Stimulated activated CD8-positive, alpha-beta memory T cell treated with anti-CD3 and anti-CD28 coated beads, Interleukin-7, amount 100 ng/mL, for 48 hours (primary cell): ENCODE measurements at places on chromosomes 3 and 15.

GRCh38 chr3:112773864-112774263, 72.8 kb downstream of the CD200R1L start:
- DNase-seq: no peak

GRCh38 chr3:134685929-134686802, 35.3 kb upstream of the KY start:
- DNase-seq: no peak

- no peak for DNase-seq
Measured at GRCh38 chr3:100500320-100500880, 8.0 kb downstream of the TMEM45A start.

- no peak for DNase-seq
Measured at GRCh38 chr3:179750720-179751328, 98.0 kb downstream of the USP13 start.

GRCh38 chr15:63905131-63905530, 71.4 kb upstream of the HERC1 start:
- no peak for DNase-seq

GRCh38 chr15:57018151-57018550, 99.7 kb downstream of the TCF12 start:
- DNase-seq: no peak

- no peak for DNase-seq
Measured at GRCh38 chr15:71891026-71891425, 80.7 kb downstream of the NR2E3 start.

DNA sequence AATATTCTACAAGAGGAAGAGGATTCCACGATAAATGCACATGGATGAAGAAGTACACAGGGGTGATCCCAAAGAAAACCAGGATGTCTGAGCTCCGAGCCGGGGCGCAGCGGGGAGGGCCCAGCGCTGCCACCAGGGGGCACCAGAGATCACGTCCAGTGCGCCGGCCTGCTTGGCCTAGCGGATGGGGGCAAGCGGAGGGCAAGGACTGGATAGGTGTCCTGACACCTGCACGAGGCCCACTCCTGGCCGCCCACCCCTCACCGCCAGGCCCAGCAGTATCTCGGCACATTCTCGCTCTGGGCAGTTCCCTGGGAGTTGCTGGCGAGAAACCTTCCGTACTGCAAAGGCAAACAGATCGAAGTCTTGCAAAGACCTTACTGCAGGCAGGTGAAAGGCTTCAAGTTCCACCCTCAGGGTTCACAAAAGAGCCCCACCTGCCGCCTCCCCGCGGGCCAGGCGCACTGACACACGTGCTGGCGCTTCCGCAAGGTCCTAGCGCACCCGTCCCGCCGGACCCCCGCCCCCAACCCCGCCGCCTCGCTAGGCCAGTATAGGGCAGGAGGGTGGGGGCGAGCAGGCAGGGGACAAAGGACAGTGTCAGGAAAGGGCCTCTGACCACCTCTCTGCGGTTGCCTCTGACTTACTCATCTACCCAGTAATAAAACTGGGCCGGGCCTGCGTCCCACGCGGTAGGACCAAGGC, 3.3 kb downstream of the ANKRD63 start:
- DNase-seq: peak; percentile 34

- DNase-seq: no peak
Measured at GRCh38 chr3:159185443-159186050, 383.7 kb downstream of the MFSD1 start.

DNA sequence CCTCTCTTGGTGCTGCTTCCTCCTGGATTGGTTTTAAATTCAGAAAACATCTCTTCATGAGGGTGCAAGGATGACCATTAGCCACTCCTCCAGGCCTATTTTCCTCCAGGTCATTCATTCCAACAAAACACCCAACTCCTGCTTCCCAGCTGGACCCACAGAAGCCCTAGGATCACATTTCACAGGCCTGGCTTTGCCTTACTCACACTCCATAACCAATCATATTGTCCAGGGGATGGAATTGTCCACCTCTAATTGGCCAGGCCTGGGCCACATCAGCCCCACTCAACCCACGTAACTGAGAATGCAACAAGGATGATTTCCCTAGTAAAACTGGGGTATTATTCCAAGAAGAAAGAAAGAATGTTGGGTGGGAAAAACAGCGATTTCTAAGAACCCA, 616.7 kb upstream of the SUCLG2 start:
- no peak for DNase-seq

DNA sequence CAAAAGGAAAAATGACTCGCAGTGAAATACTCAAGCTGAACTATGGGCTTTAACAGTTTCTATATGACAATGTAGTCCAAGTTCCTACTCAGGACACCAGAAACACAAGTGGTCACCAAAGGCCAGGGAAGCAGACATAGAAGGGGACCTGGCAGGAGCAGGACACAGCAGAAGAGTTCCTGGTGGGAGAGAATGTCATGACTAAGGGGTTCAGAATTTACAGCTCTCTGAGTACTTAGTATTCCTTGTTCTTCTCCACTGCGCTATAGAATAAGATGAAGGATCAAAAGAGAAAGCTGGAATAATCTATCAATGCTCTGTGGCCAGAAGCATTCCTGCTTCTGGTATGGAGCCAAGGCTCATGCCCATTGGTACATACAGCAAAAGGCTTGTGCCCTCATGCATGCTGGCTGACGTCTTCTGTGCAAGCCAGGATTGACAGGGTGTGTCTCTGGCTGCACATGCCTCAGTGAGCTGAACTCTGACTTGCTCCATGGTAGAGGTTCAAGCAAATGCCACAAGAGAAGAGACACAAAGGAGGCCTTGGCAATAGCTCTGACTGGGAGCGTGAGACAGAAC, 128.7 kb upstream of the SLC2A2 start:
- DNase-seq: no peak

GRCh38 chr3:47083786-47084185, 80.1 kb downstream of the SETD2 start:
- no peak for DNase-seq

DNA sequence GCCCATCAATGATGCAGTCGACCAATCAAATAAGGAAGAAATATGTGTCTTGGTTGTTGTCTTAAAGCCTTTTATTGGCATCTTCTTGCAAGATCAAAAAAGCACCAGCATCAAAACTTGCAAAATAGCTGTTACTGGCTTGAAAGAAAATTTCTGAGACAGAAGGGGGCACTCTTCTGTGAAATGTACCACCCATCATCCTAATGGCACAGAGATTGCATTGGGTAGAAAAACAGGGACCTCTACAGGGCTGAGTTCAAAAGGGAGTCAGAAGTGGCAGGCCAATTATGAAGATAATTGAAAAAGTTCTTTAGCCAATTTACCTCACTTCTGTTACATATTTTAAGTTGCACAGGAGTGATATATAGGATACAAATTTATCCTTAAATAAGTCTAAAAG, 122.3 kb upstream of the GPR149 start:
- no peak for DNase-seq

- no peak for DNase-seq
Measured at GRCh38 chr15:45884755-45885445, 250.1 kb downstream of the SQOR start.

DNA sequence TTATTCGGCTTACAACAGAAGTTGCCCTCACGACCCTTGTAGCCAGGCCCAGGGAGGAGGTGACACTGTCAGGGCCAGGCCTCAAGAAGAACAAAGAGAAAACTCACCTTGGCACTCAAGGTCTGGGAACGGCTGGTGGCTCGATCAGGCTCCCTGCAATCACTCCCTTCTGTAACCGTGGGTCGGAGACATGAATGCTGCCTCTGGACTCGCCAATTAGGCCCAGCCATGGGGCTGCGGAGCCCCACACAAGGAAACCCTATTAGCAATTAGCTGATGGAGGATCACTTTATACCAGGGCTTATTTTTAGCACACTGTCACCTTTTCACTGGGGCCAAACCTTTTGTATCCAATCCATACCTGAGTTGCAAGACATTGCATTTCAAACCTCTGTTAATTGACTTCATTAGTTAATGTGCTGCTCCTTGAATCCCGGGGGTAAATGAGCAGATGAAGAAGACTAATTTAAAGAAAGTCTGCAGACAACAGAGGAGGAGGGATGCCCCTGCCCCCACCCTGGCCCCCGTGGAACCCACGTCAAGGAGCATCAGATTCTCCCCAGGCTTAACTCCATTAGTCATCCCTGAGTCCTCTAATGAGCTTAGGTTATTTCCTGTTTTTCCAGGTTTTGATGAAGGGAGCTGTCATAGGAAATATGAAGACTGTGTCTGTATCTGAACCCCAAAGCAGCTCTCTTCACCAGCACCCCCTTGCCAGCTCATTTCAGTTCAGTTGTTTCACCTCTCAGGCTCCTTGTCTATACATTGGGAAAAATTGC, 255.3 kb downstream of the RORA start:
- no peak for DNase-seq

DNA sequence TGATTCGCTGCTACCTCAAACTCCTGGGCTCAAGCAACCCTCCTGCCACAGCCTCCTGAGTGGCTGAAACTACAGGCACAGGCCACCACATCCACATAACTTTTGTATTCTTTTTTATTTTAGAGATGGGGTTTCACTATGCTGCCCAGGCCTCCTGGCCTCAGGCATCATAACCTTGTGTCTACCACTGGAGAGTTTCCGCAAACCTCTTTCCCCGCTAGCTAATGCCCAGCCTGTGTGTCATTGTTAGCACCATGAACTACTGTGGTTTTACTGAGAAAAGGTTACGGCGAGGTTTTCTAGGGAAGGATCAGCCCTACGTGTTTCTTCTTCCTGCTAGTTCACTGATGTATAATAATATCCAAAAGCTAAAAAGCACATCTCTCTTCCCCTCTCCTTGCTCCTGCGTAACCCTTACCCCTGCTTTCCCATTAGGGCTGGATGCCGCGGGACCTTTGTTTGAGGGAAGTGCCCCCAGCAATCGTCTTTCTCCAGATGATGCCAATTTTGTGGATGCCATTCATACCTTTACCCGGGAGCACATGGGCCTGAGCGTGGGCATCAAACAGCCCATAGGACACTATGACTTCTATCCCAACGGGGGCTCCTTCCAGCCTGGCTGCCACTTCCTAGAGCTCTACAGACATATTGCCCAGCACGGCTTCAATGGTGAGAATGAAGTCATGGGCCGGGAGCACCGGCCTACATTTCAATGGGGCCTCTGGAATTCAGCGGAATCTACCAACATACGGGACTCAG, 113.7 kb downstream of the LIPC start:
- peak; percentile 49 for DNase-seq

- no peak for DNase-seq
Measured at GRCh38 chr3:1251282-1252060, 158.6 kb downstream of the CNTN6 start.

- no peak for DNase-seq
Measured at GRCh38 chr15:92079047-92079446, 225.5 kb downstream of the SLCO3A1 start.

GRCh38 chr15:39887211-39887610, 32.9 kb downstream of the GPR176 start:
- DNase-seq: no peak

- no peak for DNase-seq
Measured at GRCh38 chr3:40608091-40608490, 83.3 kb downstream of the ZNF621 start.

DNA sequence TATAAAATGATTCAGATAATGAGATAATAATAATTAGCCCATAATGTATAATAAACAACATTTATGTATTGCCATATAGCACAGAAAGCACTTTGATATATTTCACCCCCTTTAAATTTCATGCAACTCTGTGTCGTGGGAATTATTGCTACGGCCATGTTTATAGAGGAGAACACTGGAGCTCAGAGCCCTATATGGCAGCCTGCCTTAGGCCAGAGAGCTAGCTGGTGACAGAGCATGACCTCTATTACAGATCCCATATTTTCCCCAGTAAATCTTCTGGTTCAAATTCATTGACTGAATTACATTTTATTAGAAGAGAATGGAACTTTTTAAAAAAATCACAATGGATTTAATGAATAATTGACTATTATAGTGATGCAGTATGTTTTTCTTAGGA, 25.0 kb downstream of the USP13 start:
- no peak for DNase-seq

- no peak for DNase-seq
Measured at GRCh38 chr15:73981761-73982221, 10.3 kb downstream of the STOML1 start.

GRCh38 chr15:76198456-76199105, 112.7 kb downstream of the ETFA start:
- no peak for DNase-seq

- DNase-seq: no peak
Measured at GRCh38 chr3:178472941-178473340, 63.3 kb upstream of the KCNMB2 start.

DNA sequence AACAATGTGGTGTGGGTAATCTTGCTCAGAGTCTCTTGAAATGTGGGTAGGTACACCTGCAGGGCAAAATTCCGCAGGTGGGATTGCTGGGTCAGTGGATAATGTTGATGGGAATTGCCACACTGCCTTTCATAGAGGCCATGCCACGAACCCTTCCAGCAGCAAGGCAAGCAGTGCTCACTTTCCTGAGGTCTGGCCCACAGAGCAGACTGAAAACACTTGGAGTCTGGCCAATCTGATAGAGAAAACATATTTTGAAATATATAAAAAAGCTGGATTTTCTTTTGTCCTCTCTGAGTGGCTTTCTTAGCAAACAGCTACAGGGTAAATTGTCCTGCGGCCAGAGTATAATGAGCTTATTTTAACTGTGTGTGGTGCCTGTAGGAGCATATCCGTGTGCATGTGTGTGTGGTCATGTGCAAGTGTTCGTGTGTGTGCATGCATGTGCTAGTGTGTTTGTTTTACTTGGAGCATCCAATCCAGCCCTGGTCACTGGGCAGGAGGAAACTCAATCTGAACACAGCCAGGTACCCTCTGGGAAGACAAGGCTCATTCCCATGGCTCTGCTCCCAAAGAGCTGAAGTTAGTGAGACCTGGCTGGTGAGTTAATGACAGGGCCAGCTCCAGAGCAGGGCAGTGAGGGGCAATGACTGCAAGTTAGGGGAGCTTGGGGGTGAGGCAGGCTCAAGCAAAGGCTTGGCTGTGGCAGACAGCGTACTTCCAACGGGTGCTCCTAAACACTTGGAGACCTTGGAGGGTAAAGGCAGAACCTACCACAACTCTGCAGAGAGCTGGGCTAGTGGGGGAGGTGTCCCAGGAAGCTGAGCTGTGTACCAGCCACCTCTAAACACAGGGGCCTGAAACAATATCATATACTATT, 91.3 kb downstream of the PLXNA1 start:
- no peak for DNase-seq

DNA sequence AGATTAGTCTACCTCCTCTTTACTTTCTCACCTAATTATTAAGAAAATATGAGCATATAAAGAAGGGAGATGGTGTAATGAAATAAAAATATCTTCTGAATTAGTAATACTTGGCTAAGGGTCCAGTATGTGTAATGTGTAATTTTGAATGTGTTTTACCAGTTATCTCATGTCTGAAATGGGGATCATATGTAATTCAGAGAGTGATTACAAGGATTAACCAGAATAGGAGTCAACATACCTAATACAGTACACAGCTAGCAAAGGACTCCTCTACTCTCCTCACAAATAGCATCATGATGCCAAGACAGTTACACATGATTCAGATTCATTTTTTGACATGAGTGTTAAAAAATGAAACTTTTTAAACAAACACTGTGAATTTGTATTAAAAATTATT, 570.4 kb downstream of the SI start:
- DNase-seq: no peak

DNA sequence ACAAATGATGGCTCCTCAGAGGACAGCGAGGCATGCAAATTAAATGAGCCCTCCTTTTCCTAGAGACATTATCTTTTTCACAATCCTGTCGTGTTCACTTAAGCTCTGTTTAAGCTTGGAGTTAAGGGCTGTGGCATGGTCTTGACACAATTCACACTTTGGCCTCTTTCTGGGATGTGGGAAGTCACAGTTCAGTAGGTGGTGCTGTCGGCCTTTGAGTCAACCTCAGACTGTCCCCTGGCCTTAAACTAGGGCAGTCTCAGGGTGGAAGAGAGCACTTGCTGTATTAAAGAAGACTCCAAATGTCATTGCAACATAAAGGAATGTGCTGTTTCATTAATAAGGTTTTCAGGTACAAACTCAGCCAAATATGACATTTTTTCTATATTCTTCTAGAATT, 351.0 kb downstream of the MCTP2 start:
- DNase-seq: peak; percentile 8
